Heart right ventricle (tissue), 16 donors: ENCODE measurements at places on chromosomes 7 and 10.

DNA sequence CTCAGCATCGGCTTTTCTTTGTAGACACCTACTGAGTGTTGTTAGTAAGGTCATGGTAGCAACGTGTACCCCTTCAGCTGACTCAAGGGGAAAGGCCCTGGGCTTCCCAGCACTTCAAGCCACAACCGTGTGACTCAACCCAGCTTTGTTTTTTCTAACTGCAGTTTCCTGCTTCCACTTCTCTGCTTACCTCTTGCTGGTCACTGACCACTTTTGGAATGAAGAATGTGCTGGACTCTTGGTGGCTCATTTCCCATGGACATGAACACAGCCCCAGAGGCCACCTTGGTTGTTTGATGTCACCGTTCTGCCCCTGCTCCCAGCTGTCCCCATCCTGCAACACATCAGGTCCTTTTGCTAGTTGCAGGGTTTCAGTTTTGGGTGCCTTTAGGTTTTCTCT lies 69.5 kb upstream of the ZNF438 start:
- DNase-seq = no peak

DNA sequence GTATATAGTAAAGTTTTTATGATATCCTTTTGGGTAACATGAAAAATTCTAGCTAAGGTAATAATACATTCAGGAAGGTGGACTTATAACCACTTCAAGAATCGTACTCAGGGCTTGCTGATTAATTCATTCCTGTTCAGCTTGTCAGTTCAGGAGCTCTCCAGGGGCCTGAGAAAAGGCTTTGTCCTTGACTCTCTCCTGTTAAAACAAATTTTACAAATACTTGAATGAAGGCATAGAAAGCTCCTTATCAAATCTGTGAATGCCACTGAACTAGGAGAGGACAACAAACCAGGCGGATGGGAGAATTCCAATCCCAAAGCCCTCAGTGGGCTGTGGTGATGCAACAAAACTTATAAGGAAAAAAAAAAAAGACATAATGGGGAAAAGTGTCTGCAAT lies 354.5 kb upstream of the ZMIZ1 start:
- no peak for DNase-seq

GRCh38 chr10:24650669-24651391 lies 72.9 kb downstream of the ARHGAP21 start:
- no peak for DNase-seq

DNA sequence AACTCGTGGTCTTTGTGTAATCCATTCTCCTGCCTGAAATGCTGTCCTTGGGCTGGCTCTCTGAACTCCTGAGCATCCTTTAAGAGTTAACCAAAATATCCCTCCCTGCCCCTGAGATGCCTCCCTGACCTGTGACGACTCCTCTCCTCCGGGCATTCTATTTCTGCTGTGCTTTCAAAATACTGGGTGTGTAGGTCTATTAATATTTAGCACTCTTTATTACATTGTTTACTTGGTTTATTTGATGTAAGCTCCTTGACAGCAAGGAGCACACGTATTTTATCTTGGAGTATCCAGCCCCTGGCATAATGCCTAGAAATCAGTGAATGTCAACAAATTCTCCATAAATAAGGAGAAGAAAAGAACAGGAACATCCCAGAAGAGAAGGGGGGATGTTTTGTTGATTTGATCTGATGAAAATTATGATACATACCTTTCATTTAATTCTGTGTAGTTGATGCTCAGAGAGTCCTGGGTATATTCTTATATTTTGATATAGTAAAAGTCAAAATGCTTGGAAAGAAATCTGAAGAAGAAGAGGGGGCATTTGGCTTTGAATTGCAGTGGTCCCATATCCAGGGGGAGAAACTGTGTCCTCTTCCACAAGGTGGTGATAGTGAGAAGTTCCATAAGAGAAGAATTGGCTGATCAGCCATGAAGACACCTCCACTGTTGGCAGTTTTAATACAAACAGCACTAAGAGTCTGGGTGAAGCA lies 107.7 kb upstream of the MPP7 start:
- DNase-seq = no peak

GRCh38 chr7:33262476-33262875 lies 133.1 kb downstream of the BBS9 start:
- no peak for DNase-seq

- no peak for DNase-seq
Observed at GRCh38 chr10:34580214-34580613, 234.9 kb downstream of the PARD3 start.

GRCh38 chr7:132554446-132554845 lies 21.8 kb downstream of the PLXNA4 start:
- no peak for DNase-seq

- DNase-seq = no peak
Observed at GRCh38 chr10:35339942-35340341, 3.6 kb downstream of the CCNY start.

GRCh38 chr10:10959666-10960065 lies 58.0 kb upstream of the CELF2 start:
- DNase-seq = no peak

- no peak for DNase-seq
Observed at GRCh38 chr10:119677904-119678755, 26.9 kb downstream of the BAG3 start.

- DNase-seq = no peak
Observed at GRCh38 chr7:74256491-74257408, 2.6 kb upstream of the RFC2 start.

- DNase-seq = no peak
Observed at GRCh38 chr10:71646037-71646436, 73.5 kb downstream of the C10orf105 start.

GRCh38 chr10:23742807-23743206 lies 303.9 kb downstream of the OTUD1 start:
- DNase-seq = no peak

- no peak for DNase-seq
Observed at GRCh38 chr10:2278363-2278762, 541.0 kb upstream of the ADARB2 start.

DNA sequence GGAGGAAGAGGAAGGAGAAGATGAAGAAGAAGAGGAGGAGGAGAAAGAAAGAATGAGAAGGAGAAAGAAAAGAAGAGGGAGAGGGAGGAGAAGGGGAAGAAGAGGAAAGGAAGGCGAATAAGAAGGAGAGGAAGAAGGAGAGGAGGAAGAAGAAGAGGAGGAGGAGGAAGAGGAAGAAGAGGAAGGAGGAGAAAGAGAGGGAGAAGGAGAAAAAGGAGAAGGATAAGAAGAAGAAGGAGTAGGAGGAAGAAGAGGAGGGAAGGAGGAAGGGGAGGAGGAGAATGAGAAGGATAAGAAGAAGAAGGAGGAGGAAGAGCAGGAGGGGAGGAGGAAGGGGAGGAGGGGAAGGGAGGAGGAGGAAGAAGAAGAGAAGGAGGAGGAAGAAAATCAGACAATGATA lies 149.2 kb upstream of the LYZL2 start:
- DNase-seq = no peak

- no peak for DNase-seq
Observed at GRCh38 chr7:51591223-51591622, 274.6 kb upstream of the COBL start.

GRCh38 chr10:124214610-124215375 lies 121.4 kb upstream of the CHST15 start:
- no peak for DNase-seq

DNA sequence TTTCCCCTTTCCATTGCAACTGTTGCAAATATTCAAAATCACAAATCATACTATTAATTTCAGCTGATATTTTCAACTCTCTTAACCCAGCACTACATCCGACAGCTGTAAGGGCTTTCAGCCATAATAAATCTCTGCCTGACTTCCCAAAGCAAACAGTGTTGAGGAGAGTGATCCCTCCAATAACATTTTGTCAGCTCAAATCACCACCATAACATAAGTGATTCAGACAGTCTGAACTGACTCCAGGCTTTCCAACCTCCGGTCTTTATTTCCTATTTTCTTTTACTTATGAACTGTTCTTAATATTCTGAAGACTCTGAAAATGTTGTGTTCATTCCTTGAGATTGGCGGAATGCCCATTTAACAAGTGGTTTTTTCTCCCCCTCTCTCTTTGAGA lies 1085.9 kb downstream of the GATA3 start:
- DNase-seq = no peak

GRCh38 chr10:122249303-122249850 lies 21.7 kb upstream of the BTBD16 start:
- DNase-seq = no peak

GRCh38 chr10:75492173-75492925 lies 60.9 kb downstream of the LRMDA start:
- no peak for DNase-seq

GRCh38 chr10:88103576-88103975 lies 240.2 kb downstream of the PTEN start:
- no peak for DNase-seq

GRCh38 chr10:78914502-78915189 lies 154.1 kb upstream of the ZMIZ1 start:
- no peak for DNase-seq

GRCh38 chr7:84389242-84389641 lies 194.7 kb upstream of the SEMA3A start:
- no peak for DNase-seq

- DNase-seq = peak; percentile 63
Observed at GRCh38 chr10:84837877-84838276, 509.5 kb downstream of the CCSER2 start.

DNA sequence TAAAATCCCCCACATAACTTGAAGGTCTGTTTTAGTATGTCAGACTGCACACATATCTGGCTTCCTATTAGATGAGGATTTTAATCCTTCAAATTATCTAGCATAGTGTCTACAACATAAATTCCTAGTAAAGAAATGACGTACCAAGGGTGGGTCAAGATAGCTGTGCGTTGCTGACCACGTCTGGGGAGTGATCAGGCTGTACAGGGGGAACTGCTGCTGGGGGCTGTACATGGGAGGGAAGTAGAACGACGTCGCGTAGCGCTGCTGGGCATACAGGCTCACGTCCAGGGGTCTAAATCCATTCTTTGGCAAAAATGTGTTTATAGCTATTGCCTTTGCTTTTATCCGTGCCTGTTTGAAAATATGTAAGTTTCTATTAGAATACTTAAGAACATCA lies 102.3 kb downstream of the LARP4B start:
- DNase-seq = no peak

DNA sequence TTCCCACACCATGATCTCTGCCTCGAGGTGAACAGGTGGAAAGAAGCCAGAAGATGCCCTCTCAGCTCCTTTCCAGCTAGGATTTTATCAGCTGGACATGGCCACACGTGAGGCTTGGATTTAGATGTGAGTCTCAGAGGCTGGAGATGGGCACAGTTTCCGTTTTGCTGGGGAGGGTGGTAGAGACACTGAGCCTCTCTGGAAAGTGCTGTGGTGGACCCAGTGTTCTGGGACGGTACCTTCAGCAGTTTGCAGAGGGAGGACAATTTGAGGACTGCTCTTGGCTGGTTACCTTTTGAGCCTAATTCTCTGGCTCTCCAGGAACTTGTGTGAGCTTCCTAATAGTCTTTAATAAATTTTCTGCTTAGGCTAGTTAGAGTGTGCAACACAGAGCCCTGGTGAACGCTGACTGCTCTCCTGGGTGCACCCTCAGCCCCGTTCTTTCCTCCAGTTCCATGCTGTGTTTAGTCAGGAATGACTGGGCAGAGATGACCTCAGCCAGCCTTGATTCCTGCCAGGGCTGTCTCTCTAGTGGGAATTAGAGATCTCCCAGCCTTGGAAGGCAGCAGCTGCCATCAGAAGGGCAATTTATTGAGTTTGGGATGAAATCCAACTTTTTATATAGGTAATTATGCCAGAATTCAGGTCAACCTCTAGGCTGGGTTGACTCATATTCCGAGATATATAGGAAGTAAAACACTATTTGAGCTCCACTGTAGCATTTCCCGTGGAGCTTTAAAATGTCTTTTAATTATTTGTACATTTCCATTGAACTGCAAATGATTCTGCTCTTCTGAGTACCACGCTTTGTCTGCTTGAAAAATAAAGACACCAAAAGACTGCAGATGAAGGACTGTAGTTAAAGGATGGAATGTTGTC lies 103.9 kb downstream of the GATA3 start:
- no peak for DNase-seq

DNA sequence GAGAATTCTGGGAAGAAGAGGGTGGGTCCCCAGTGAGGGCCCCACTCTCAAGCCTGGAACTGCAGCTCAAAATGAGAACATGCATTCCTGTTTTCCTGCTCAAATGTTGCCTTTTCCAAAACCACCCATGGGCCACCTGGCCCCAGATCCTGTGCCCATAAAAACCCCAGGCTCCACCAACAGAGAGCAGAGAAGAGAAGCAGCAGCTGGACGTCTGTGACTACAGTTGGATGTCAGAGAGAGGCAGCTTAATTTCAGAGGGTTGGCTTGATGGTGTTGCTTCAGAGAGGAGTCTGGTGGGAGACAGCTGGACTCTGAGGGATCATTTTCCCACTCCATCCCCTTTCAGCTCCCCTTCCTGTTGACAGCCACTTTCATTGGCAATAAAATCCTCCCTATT lies 256.4 kb downstream of the FZD1 start:
- DNase-seq = no peak

GRCh38 chr10:82866424-82867020 lies 991.5 kb downstream of the NRG3 start:
- no peak for DNase-seq

DNA sequence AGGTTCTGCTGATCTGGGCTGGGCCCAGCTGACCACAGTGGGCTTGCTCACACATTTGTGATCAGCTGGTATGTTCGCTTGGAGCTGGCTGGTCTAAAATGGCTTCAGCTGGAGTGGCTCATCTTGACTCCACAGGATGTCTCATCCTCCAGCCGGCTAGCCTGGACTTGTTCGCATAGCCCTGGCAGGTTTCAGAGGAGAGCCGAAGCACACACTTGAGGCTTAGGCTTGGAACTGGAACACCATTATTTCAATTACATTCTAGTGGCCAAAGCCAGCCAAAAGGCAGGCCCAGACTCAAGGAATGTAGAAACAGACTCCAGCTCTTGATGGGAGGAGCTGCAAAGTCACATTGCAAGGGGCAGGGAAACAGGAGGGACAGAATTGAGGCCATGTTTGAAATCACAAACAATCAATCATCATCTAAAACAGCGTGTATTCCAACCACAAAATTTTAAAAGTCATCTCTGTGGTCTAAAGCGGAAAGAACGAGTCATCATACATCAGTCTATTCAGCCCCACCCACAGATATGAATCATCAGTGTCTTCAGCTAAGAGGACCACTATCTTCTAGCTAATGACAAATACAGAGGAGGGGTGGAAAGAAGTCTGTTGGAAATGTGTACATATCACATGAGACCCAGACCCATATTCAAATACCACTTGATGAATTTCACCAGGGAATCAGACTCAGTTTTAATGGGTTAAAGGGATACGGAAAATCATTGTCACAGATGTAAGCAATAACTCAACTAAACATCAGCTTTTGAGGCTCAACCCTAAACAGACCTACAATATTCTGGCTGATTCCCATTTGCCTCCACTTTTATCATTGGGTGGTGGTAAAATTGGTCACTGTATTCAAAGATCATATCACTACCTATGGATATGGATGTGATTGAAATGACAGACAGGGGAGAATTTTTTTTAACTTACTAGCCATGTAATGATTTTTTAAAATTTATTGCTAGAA lies 139.0 kb upstream of the MKLN1 start:
- DNase-seq = no peak

- no peak for DNase-seq
Observed at GRCh38 chr7:116185956-116186355, 24.4 kb upstream of the TES start.
